Left hindlimb (tissue), 1 donor: ENCODE measurements at places on chromosomes 2 and 18.

DNA sequence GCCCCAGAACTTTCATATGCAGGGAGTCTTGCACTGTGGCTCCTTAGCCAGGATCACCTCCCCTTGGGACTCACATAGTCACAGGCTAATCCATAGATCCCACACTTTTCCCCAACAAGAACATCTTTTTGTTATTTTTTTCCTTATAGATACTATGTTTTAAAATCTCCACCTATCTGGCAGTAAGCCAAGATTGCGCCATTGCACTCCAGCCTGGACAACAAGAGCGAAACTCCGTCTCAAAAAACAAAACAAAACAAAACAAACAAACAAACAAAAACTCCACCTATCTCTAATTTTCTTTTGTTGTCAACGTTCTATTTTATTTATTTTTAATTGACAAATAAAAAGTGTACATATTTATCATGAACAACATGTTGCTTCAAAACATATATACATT lies 141.7 kb downstream of the PDE11A start:
- no peak for DNase-seq

DNA sequence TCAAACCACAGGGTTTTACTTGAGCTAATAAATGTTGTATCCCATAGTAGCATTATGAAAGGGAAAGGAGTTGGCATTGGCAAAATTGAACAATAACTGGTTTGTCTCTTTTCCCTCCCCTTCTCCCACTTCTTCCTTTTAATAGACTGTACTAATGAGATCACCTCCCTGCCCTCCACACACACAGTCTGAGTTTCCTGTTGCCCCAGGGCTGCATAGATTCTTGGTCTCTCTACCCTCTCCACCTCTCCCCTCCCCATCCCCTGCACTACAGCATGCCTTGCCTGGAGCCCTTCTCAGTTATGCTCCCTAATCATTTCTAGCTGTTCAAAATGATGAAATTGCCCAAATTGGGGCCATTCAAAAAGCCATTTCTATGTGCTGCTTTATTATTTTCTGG lies 37.2 kb upstream of the NEMP2 start:
- DNase-seq = no peak

- DNase-seq = no peak
These were observed 4.4 kb downstream of the CHPF start for GRCh38 chr2:219538956-219539788.

GRCh38 chr2:58535990-58536389 lies 294.9 kb upstream of the FANCL start:
- DNase-seq = no peak

GRCh38 chr2:231088754-231089153 lies 32.1 kb downstream of the PSMD1 start:
- DNase-seq = no peak

DNA sequence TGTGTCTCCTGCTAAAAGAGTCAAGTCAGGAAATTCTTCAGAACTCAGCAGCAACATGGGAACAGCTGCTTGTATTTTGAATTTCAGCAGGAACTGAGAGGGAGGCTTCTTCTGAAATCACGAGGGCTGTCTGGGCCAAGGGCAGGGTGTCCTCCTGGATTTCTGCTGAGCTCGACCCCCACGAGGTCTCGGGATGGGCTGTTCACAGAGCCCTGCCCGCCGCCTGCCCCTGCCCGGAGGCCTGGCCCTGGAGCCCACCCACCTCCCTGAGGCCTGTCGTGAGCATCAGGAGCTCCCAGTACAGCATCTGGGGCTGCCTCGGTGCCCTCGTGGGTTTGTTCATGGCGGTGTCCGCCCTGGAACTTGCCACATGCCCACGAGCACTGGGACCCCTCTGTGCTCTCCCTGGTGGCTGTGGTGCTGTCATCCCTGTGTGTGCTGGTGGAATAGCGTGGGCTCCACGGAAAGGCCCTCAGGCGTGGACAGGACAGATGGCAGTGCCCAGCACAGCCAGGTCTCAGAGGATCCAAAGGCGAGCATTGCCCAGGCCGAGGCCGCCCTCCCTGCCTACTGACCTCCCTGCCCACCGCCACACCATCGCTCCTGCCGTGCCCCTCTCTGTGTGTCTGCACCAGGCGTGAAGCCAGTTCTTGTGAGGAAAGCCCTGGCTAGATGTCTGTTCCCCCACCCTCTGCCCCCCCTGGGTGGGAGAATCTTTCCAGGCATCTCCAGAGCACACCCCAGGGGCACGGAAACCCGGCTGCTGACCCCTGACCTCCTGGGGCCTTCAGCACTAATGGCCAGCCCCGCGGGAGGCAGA lies 25.9 kb downstream of the RAMP1 start:
- no peak for DNase-seq

GRCh38 chr2:3280683-3281520 lies 96.7 kb downstream of the EIPR1 start:
- no peak for DNase-seq

DNA sequence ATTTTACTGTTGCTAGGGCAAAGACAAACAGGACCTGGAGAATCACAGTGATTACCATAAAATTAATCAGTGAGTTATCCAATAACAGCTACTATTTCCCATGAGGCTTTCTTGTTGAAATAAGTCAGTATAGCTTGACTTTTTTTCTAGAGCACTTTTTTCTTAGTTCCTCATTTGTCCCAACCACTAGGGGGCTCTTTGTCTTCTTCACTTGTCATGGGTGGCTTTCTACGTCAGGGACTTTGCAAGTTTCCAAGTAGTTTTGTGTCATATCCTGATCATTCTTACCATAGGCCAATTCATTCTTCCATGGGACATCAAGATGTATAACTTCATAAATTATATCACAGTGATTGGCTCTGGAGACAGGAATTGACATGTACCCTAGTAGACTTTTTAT lies 1019.6 kb upstream of the PIK3C3 start:
- no peak for DNase-seq

- DNase-seq = no peak
These were observed 1.2 kb upstream of the SDC1 start for GRCh38 chr2:20226152-20226545.

- no peak for DNase-seq
These were observed 333.0 kb downstream of the GRB14 start for GRCh38 chr2:164288235-164288634.

DNA sequence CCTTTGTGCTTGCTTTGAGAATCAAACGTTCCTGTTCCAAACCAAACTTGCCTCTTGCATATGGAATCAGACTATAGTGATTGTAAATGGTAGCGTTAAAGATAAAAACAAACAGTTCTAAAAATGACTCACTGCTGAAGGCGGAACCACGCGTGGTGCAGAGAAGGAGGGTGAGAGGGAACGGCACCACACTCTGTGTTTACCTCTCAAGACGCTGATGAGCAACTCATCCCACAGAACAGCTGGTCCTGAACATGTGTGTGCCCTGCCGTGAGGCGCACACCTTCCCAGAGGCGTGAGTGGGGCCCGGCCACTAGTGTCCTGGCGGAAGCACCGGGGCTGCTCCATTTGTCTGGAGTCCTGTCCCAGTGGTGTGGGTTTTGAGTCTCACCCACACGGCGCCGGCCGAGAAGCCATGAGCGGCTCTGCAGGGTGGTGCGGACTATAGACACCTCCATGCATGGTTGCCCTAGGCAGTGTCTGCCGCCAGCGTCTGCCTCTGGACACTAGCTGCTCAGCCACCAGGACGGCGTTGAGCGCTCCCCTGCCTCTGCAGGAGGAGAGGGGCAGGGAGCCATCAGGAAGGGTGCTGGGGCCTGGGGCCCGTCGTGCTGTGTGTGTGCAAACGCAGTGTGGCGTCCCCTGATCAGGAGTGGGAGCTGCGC lies 52.1 kb downstream of the NFATC1 start:
- no peak for DNase-seq

DNA sequence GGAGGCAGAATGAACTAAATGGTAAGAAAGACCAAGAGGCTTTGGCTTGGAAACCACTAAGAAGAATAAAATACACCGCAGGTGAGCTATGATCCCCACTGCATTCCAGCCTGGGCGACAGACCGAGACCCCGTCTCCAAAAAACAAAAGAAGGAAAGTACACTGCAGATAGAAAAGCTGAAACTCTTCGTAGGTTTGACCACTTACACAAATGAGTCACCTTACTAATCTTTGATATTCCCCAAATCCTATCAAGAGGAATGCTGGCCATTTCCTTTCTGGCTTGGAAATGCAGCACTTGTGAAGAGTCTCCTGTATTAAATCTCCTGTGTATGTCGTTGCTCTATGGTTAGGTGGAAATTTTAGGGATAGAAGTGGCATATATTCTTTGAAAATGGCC lies 108.8 kb downstream of the MTCL1 start:
- no peak for DNase-seq

GRCh38 chr2:148459377-148459778 lies 185.2 kb upstream of the EPC2 start:
- DNase-seq = no peak

DNA sequence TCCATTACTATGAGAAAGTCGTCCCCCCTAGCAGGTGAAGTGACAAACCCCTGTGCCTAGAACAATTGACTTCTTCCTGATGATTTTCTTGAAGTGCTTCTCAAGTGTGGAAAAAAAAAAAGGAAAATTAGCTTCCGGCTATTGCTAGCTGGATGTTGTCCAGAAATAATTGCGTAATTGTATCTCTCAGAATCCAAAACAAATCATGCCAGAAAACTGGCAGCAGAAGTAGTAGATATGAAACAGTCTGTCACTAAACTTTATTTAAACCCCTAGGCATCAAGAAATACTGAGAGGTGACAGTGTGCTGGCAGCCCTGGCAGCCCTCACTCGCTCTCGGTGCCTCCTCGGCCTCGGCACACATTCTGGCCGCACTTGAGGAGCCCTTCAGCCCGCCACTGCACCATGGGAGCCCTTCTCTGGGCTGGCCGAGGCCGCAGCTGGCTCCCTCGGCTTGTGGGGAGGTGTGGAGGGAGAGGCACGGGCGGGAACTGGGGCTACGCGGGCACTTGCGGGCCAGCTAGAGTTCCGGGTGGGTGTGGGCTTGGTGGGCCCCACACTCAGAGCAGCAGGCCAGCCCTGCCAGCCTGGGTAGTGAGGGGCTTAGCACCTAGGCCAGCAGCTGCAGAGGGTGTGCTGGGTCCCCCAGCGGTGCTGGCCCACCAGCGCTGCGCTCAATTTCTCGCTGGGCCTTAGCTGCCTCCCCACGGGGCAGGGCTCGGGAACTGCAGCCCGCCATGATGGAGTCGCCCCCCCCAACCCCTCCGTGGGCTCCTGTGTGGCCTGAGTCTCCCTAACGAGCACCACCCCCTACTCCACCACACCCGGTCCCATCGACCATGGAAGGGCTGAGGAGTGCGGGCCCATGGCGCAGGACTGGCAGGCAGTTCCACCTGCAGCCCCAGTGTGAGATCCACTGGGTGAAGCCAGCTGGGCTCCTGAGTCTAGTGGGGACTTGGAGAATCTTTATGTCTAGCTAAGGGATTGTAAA lies 80.5 kb upstream of the ABCA12 start:
- no peak for DNase-seq

- DNase-seq = no peak
These were observed 111.1 kb upstream of the B3GNT2 start for GRCh38 chr2:62084801-62085200.

GRCh38 chr2:195538937-195539336 lies 118.1 kb upstream of the SLC39A10 start:
- no peak for DNase-seq

GRCh38 chr18:51400721-51401120 lies 203.2 kb upstream of the MEX3C start:
- DNase-seq = no peak
